ENCODE measurements at places on chromosomes 7 and 10. TPM values are rescaled to one million over a fixed set of nuclear protein-coding genes. Genes with fewer than 3 reads are reported as not detected.

Gene HIP1
- 33.9 TPM for total RNA-seq

GRCh38 chr7:21763818-21764217 is 181.9 kb downstream of the CDCA7L start:
- H3K4me1 ChIP-seq: no peaks in the 10 kb centered on the region
- no peaks in the 10 kb centered on the region for H3K36me3 ChIP-seq
- no peak overlapping the region for H3K27ac ChIP-seq
- no peak overlapping the region for H3K4me3 ChIP-seq
- no peak for DNase-seq

GRCh38 chr10:10313149-10313835 is 704.4 kb upstream of the CELF2 start:
- no peak for DNase-seq
- peaks cover 37% of the 10 kb centered on the region for H3K4me1 ChIP-seq
- H3K4me3 ChIP-seq: no peak overlapping the region
- H3K27me3 ChIP-seq: no peaks in the 10 kb centered on the region

DNA sequence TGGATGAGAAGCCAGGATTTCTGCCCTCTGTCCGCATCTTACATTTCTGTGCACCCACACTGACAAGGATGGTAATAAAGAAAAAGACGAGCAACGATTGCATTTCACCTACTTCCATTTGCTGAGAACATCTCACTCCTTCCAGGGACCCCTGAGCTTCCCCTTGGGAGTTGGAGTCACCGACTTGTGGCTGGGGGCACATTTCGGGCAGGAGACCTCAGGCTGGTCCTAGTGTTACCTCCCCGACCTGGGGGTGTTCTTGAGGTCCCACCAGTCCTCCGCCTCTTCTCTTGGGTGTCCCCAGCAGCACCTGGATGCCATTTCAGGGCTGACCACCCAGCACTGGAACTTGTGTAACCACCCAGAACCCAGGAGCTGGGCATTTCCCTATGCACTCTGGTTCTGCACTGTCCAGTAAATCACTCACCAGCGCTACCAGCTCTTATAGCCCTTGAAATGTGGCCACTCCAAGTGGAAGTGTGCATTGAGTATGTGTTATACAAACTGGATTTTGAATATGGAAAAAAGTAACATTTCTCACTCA is 84.9 kb downstream of the LANCL2 start:
- H3K27me3 ChIP-seq: no peaks in the 10 kb centered on the region
- no peak overlapping the region for H3K27ac ChIP-seq
- H3K4me3 ChIP-seq: no peak overlapping the region
- DNase-seq: no peak
- peaks cover 1% of the 10 kb centered on the region for H3K4me1 ChIP-seq

Gene FLNC
- total RNA-seq: 176 TPM

DNA sequence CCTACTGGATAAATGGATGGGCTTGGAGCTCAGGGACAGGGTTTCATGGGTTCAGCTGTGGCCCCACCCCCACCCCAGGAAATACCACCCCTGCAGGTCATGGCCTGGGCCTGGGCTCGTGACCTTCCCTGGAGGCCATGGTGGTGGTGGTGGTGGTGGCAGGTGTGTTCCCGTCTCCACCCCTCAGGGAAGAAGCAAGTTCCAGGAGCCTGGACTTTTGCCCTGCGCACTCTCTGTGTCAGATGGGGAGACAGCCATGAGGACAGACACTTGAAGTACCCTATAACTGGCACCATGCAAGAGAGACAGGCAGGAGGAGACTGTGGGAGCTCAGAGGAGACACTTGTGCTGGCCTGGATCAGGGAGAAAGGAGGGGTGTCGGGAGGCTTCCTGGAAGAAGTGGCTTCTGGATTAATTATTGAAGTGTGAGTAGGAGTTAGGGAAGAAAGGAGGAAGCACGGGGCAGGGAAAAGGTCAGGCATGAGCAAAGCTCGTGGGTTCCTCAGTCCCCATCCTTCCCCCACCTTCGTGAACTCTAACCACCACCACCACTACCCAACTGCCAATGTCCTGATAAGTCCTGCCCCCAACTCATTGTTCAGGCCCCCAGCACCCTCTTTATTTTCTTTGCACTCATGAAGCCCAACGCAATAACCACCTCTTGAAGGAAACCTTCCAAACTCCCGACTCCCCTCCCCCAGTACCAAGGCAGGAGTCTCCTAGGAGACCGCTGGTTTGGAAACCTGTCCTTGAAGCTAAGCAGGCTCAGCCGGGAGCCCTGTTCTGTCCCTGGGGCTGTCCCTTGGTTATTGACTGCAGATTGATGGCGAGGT is 8.9 kb downstream of the SH2B2 start:
- peak; percentile 12 for DNase-seq
- no peaks in the 10 kb centered on the region for H3K36me3 ChIP-seq
- no peak overlapping the region for H3K4me3 ChIP-seq
- no peak overlapping the region for H3K27ac ChIP-seq
- H3K4me1 ChIP-seq: peaks cover 11% of the 10 kb centered on the region
- H3K27me3 ChIP-seq: peaks cover 1% of the 10 kb centered on the region

DNA sequence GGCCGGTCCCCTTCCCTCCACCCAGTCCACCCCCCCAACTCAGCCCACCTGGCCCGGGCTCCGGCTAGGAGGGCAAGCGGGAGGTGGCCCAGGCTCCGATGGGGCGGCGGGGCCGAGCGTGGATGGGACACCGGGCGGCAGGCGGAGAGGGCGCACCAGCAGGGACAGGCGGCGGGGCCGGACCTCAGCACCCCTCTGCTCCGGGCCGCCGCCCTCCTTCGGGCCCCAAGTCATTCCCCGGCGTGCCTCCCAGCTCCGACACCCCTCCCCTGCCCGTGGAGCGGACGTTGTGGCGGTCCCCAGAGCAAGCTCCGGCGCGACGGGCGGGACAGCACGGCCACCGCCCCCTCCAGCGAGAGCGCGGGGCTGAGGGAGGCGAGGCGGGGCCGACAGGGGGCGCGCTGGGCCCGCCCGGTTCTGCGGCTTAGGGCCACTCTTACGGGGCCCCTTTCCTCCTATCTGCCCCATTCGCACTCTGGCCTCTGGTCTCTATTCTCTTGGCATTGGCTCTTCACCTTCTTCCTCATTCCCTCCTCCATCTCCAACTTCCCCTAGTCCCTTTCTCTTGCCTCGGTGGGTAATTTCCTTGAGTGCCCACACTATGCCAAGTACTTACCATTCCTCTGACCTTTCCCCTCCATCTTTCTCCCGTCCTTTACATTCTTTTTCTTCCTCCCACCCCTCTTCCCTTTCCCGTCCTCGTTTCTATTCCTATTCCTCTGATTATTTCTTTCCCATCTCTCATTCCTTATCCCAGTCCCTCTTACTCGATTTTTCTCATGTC is 701 bp upstream of the GBX1 start:
- no peak for DNase-seq
- H3K4me1 ChIP-seq: peaks cover 2% of the 10 kb centered on the region
- peaks cover 52% of the 10 kb centered on the region for H3K27me3 ChIP-seq

- no peaks in the 10 kb centered on the region for H3K4me1 ChIP-seq
- peak; percentile 75 for DNase-seq
- H3K27me3 ChIP-seq: peaks cover 50% of the 10 kb centered on the region
- H3K36me3 ChIP-seq: no peaks in the 10 kb centered on the region
- no peak overlapping the region for H3K27ac ChIP-seq
- H3K4me3 ChIP-seq: no peak overlapping the region
Measured at GRCh38 chr10:47340608-47341170, 7.5 kb upstream of the RBP3 start.

Gene LIPK
- not detected for total RNA-seq

DNA sequence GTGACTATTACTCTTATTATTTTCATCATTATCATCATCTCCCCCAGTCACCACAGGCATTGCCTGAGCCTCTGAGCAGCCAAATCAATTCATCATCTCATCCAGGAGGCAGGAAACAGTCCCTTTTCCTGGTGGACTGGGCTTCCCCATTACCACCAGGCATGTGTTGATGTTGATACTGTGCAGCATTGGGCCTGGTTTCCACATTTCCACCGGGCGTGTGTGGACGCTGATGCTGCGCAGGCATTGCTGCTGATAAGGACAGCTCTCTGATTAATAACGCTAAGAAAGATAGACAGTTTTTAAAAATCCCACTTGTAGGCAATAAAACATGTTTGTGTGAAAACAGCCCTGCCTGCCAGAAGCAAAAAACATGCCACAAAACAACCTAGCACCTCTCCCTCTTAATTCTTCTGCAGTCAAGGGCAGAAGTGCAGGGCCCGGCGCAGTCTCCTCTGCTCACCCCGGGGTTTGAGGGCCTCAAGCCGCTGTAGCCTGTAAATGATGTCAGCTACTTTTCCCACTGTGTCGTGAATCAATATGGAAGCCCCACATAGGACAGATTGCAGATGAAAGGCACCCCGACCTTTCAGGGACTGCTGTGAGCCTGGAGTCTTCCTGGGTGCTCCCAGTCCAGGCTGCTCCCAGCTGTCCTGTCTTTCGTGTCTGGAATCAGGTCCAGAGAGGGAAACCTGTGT is 216.0 kb downstream of the WDR37 start:
- H3K27me3 ChIP-seq: peaks cover 37% of the 10 kb centered on the region
- H3K4me3 ChIP-seq: no peak overlapping the region
- H3K4me1 ChIP-seq: peaks cover 3% of the 10 kb centered on the region
- no peak overlapping the region for H3K27ac ChIP-seq
- DNase-seq: no peak
- H3K36me3 ChIP-seq: no peaks in the 10 kb centered on the region

DNA sequence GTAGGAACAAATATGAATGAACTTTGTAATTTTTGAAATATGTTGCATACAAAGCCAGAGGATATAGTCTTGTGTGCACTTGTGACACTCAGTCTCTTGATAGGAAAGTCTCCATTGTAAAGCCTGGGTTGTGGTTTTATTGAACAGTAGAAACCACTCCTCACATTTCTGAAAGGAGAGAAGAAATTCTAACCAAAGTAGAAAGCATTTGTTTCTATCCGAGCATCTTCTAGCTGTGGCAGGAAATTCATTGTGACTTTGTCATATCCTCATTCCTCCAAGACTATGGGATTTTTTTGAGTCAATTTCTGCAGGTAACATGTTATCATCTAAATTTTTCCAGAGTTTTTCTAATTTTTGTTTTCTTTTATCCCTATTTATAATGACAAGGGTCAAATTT is 55.5 kb upstream of the NCF1 start:
- DNase-seq: no peak
- peaks cover 39% of the 10 kb centered on the region for H3K36me3 ChIP-seq
- H3K4me3 ChIP-seq: no peak overlapping the region

DNA sequence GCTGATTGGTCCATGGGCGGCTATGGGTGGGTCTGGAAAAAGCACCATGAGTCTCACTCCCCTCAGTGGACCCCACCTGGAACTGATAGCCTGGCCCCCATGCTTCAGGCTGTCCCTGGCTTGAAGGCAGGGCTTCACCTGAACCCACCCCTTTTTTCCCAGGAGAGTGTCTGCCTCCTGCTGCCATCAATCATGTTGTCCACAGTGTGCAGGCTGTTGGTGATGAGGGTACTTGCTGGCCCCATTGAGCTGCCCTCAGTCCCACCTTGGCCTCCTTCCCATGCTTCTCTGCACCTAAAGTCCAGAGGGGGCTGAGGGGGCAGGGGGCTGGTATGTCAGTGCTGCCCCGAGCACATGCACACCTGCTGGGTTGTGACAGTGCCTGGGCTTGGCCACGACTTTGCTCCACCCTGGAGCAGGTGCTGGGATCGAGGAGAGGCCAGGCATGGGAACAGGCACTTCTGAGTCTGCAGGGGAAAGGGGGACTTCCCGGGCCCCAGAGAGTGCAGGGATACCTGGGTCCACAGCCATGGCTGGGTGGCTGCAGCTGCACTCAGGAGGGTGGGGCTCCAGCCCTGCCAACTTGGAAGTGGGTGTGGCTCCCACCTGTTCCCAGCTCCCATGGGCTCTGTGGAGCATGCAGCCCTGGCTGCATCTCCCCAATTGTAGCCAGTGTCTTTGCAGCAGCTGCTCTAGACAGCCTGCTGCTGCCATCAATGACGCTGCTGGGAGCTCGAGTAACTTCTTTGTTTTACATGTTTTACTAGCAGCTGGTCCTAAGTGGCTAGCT is 56.9 kb downstream of the ADK start:
- no peaks in the 10 kb centered on the region for H3K27me3 ChIP-seq
- no peaks in the 10 kb centered on the region for H3K4me1 ChIP-seq
- no peak overlapping the region for H3K27ac ChIP-seq
- no peak for DNase-seq
- peaks cover 7% of the 10 kb centered on the region for H3K36me3 ChIP-seq
- H3K4me3 ChIP-seq: no peak overlapping the region

DNA sequence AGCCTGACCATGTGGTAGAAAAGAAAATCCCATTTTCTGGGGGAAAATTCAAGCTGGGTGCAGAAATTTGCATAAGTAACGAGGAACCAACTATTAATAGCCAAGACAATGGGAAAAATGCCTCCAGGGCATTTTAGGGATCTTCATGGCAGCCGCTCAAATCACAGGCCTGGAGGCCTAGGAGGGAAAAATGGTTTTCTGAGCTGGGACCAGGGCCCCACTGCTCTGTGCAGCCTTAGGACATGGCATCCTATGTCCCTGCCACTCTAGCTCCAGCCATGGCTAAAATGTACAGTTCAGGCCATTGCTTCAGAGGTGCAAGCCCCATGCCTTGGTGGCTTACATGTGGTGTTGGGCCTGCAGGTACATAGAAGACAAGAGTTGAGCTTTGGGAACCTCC is 459.0 kb downstream of the PCDH15 start:
- no peaks in the 10 kb centered on the region for H3K27me3 ChIP-seq
- no peak overlapping the region for H3K4me3 ChIP-seq
- H3K4me1 ChIP-seq: peaks cover 21% of the 10 kb centered on the region
- DNase-seq: no peak
- no peak overlapping the region for H3K27ac ChIP-seq

GRCh38 chr10:30583778-30584415 is 45.7 kb downstream of the LYZL2 start:
- no peaks in the 10 kb centered on the region for H3K36me3 ChIP-seq
- H3K4me1 ChIP-seq: peaks cover 16% of the 10 kb centered on the region
- peak overlapping the region; percentile 52 for H3K27ac ChIP-seq

Gene SEMA4G
- 22.2 TPM for total RNA-seq

- no peaks in the 10 kb centered on the region for H3K36me3 ChIP-seq
- H3K4me1 ChIP-seq: peaks cover 9% of the 10 kb centered on the region
- no peaks in the 10 kb centered on the region for H3K27me3 ChIP-seq
- H3K4me3 ChIP-seq: no peak overlapping the region
- no peak overlapping the region for H3K27ac ChIP-seq
- DNase-seq: no peak
Measured at GRCh38 chr10:70362328-70362727, 20.1 kb downstream of the LRRC20 start.

GRCh38 chr10:127119936-127120335 is 76.5 kb downstream of the INSYN2A start:
- no peaks in the 10 kb centered on the region for H3K27me3 ChIP-seq
- no peak overlapping the region for H3K27ac ChIP-seq
- H3K4me1 ChIP-seq: no peaks in the 10 kb centered on the region

- peaks cover 7% of the 10 kb centered on the region for H3K27me3 ChIP-seq
- H3K4me3 ChIP-seq: no peak overlapping the region
- DNase-seq: no peak
- no peak overlapping the region for H3K27ac ChIP-seq
- no peaks in the 10 kb centered on the region for H3K4me1 ChIP-seq
- no peaks in the 10 kb centered on the region for H3K36me3 ChIP-seq
Measured at GRCh38 chr10:101716891-101717659, 22.1 kb upstream of the FBXW4 start.

DNA sequence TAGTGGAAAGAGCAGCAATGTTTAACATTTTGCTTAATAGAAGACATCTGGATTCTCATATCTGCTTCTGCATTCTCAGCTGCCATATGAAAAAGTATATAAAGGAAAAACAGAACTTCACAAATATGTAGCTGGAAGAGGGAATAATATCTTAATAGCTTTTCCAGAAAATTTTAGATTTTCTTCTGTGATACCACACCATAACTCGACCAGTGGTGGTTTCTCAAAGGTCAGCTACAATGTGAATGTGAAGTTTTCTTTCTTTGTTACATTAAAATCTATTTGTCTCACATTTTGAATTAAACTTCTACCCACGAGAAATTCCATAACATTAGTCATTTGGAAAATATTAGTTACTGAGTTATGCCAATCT is 339.8 kb downstream of the PARD3 start:
- peaks cover 28% of the 10 kb centered on the region for H3K4me1 ChIP-seq
- H3K27ac ChIP-seq: peak overlapping the region; percentile 30
- DNase-seq: no peak
- no peaks in the 10 kb centered on the region for H3K36me3 ChIP-seq
- H3K4me3 ChIP-seq: no peak overlapping the region

All from mesothelial cell of epicardium (in vitro differentiated cells).